ENCODE measurements at places on chromosomes 16 and 17.

DNA sequence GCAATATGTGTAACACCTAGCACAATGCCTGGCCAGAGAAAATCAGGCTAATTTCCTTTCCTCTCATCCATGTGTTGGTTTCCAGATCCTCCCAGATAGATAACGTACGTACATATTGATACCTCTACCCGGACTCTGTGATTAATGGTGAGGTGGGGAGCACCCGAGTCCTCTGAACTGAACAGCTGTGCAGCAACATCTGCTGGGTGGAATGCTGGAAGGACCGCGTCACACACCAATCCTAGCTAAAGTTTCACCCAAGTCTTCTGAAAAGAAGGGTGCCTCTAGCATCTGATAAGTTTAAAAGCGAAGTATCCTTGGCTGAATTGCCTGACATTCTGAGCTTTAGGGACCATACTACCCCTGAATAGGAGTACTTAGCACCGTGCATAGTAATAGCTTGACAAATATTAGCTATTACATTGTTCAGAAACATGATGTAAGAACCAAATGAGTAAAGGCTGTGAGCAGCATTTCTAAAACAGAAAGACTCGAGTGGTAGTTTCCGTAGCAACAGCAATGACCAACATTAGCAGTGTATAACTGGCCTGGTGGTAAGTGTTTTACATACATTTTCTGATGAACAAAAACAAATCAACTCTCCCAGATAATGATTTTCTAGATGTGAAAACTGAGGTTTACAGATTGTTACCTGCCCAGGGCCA is 91.4 kb downstream of the SYCE1L start:
- no peak for DNase-seq

- no peak for DNase-seq
Observed at GRCh38 chr16:17768257-17768656, 297.5 kb upstream of the XYLT1 start.

DNA sequence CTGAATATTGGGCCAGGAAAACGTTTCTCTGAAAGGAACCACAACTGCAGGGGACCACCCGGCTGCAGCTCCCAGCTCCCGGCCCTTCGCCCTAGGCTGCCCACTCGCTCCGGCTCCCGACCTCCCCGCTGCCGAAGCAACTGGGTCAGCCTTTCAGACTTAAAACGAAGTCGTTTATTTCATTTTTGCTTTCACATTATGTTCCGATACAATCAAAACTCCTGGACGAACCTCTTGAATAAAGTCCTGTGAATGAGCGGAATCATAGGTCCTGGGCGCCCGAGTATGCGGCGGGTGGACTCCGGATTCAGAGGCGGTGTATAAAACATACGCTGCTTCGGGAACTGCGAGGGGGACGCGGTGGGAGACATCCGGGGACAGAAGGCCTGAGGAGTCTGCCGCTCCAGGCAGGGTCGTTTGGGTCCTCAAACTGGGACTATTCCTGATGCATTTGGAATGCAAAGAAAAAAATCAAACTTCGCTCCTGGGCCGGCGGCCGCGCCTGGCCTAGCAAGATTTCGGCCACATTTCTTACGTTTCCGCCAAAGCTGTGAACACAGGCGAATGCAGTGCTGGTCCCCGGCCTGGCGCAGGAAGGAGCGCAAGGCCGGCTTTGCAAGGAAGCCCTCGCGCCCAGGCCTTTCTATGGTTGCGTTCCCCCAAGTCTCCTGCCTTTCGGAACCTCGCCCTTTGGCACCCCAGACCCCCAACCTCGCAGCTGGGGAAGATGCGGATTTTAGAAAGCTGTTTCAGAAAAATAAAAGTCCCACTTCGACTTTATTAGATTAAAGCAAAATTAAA is 3.7 kb downstream of the CBLN1 start:
- DNase-seq, result peak; percentile 48

- DNase-seq, result no peak
Observed at GRCh38 chr16:12750554-12750918, 53.2 kb downstream of the CPPED1 start.

DNA sequence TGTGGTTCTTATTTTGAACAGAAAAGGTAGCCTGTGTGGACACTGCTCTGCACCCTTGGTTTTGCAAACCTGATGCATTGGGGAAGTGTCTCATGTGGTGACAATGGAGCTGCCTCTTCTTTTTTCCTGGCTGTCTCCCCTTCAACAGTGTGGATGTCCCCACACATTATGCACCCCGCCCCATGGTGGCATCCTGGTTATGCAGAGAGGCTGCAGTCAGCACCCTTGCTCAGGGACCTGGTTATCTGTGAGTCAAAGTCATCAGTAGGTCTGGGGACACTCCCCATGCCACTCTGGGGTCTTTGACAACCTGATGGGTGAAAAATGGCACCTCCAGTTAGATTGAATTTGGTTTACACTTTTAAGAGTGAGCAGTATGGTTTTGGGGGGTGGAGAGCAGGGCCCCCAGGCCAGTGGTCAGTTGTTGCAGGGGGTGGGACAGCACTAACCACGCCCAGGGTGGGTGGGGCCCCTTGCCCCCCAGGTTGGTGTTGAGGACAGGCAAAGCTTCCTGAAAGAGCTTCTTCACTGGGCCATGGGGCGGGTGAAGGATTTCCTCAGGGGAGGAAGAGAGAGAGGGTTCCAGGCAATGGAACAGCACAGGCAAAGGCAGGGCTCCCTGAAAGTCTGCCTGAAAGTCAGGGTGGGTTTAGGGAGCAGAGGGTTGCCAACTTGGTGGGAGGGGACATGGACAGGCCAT is 24.6 kb upstream of the KCNJ12 start:
- DNase-seq, result no peak

- peak; percentile 30 for DNase-seq
Observed at GRCh38 chr17:48554412-48555257, 9.7 kb upstream of the HOXB2 start.

GRCh38 chr17:65560628-65561451 is 608 bp downstream of the AXIN2 start:
- DNase-seq, result peak; percentile 85

- no peak for DNase-seq
Observed at GRCh38 chr17:42553866-42554249, 1.1 kb downstream of the HSD17B1 start.

GRCh38 chr17:43767713-43768059 is 9.1 kb upstream of the SOST start:
- no peak for DNase-seq

GRCh38 chr16:88870608-88871348 is 4.3 kb upstream of the PABPN1L start:
- peak; percentile 57 for DNase-seq

- DNase-seq, result no peak
Observed at GRCh38 chr17:44636562-44636961, 19.7 kb upstream of the MEIOC start.

GRCh38 chr16:26454102-26454501 is 612.6 kb upstream of the C16orf82 start:
- no peak for DNase-seq

DNA sequence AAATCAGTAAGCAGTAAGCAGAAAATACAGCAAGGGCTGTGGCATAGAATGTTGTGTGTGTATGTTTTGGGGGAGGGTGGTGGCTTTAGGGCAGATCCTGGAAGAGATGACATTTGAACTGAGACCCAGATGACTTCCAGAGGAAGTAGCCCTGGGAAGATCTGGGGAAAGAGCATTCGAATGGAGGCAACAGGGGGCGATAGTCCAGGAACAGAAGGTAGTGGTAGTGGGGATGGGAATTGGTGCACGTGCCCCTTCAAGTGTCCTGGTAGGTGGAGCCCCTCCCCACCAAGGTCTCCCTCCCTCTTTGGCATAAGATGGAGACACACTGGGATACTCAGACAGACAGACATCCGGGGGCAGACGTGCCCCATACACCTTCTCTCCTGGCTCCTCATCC is 14.1 kb downstream of the ARHGEF15 start:
- DNase-seq, result no peak

DNA sequence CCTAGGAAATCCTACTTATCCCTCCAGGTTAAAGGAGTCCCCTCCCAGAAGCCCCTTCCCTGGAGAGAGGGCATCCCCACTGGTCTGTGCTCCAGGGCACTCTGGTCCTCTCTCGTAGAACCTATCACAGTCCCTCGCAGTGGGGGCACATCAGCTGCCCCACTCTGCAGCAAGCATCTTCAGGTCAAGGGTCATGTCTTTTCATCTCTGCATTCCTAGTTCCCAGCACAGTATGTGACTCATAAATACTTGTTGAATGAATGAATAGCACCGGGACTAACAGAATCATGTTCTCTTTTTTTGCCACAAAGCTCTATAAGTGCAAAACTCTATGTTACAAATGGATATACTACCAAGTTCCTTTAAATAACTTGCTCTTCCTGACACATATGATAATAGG is 36.0 kb downstream of the RNF157 start:
- no peak for DNase-seq

- DNase-seq, result no peak
Observed at GRCh38 chr16:84554627-84555328, 50.3 kb upstream of the MEAK7 start.

GRCh38 chr17:70357190-70357589 is 187.9 kb downstream of the KCNJ2 start:
- no peak for DNase-seq

DNA sequence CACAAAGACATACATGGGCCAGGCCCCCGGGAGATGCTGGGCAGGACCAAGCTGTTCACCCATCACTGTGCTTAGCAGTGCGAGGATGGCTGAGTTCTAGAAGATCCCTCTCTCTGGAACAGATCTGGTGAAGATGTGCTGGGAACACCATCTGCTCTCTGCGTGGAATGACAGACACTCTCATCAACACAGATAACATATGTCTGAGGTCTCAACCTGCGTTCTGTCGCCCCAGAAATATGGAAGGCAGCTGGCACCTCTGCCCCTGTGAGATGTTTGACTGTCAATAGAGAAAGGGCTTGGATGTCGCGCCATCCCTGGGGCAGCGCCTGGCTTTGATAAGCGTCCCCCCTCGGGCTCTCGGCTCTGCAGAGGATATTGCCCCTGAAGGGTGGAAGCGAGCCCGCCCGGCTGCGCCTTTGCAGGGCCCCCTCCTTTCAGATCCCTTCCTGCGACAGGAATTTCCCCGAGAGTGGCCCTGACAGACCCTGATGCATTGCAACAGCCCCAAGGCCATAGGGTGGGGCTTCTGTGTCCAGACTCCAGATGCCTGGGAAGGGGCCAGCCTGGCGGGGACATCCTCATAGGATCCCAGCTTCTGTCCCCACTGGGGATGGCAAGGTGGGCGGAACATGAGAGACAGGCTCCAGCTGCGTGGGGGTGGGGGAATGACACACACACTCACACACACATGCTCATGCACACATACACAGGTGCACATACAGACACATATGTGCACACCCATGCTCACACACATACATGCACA is 86.9 kb upstream of the ZNF469 start:
- peak; percentile 61 for DNase-seq

GRCh38 chr16:80893686-80894085 is 89.3 kb upstream of the CDYL2 start:
- DNase-seq, result no peak

- peak; percentile 24 for DNase-seq
Observed at GRCh38 chr16:15950161-15950854, 892 bp downstream of the ABCC1 start.

DNA sequence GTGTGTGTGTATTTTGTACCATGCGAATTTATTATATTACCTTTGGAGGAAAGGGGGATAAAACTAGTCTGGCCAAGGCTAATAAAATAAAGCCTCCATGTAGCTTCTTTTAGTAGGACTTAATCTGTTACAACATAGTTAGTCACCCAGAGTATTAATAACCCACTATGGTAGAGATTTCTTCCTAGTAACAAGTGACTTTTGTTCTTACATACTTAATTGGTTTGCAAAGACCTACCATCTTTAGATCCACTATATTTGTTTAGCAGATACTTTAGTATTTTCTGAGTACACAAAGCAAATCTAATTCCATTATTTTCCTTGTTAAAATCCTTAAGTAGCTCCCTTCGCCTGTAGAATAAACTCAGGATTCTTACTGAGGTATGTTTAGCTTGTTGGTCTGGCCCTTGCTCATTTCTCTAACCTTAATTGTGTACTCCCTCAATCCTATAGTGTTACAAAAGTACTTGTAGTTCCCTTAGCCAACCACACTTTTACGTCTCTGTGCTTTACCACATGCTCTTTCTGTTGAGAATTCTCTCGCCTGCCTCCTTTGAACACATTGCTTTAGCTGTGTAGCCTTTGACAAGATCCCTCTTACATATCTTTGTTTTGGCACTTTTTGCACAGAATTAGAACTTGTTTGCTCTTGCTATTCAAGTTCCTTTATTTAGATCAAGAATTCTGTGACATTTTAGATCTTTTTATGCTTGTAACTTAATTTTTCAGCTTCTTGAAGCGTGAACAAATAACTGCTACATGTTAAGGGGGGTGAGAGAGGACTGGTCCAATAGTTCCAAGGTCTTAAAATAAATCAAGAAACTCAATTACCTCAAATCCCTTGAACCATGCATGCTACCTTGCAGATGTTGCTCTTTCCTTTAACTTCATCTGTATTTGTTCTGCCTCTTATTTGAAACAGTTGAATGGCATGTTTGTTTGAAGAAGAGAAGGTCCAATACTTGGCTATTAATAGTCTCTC is 23.8 kb downstream of the CLTC start:
- no peak for DNase-seq

DNA sequence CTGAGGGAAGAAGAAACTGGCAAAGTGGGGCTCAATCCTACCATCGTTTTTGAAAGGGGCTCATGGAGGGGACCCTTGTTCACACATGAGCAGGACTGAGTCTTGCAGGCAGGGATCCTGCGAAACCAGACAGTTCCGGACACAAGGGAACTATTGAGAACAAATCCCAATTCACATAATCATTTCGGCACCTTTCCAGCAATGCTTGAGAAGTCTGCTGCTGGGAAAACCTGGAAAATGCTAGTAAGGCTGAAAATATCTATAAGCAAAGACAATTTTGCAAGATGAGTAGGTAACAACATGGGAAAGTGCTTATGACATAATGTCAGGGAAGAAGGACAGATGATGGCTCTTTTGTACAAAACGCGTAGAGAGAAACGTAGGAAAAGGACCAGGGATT is 52.1 kb upstream of the BPTF start:
- no peak for DNase-seq

DNA sequence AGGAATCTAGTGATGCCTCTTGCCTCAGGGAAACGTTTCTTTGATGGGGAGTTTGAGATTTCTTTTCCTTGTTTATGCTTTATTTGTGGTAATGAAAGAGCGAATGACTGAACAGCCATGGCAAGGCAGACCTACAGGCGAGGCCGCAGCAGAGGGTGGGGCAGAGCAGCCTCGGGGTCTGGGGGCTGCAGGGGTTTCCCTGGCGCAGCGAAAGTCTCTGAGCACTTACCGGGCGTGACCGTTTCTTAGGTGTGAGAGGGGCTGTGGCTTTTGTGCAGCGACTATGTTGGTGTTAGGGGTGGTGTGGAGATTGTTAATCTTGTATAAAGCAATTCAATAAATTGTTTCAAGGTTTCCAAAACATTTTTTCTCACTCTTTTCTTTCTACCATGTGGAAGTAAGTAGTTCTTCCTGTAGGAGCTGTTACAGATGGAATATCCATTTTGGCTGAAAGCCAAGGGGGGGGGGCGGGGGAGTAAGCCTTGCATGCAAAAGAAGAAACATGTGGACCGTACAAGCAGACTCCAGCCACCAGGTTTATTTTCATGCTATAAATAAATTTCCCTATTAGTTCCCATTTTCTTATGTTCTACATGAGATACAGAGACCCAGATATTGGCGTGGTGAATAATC is 34.8 kb downstream of the UBN1 start:
- DNase-seq, result no peak

Data from glutamatergic neuron (in vitro differentiated cells).